ENCODE measurements at places on chromosomes 2 and 18.

DNA sequence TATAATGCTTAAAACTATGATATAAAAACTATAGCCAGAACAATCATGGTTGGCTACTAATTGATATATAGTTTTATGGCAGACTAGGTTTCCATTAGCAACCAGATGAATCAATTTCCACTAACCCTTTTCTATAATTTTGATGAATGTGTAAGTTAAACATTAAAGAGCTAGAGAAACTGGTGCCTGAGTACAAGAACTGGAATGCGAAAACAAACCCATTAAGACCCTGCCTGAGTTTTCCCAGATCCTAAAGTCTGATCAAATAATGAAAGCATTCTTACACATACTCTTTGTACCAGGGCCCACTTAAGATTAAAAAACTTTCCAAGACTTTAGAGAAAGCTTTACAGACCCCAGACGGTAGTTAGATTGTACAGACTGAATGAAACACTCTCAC, 21.3 kb downstream of the MRPL19 start:
- no peak for DNase-seq

- DNase-seq = no peak
These were observed 252.6 kb upstream of the LINC00305 start for GRCh38 chr18:64401268-64402060.

- DNase-seq = no peak
These were observed 11.2 kb upstream of the ANKRD53 start for GRCh38 chr2:70967189-70967588.

GRCh38 chr2:84424152-84424551, 34.9 kb downstream of the SUCLG1 start:
- DNase-seq = no peak
